ENCODE measurements at places on chromosomes 2 and 18. TPM values are rescaled to one million over a fixed set of nuclear protein-coding genes. Genes with fewer than 3 reads are reported as not detected.

DNA sequence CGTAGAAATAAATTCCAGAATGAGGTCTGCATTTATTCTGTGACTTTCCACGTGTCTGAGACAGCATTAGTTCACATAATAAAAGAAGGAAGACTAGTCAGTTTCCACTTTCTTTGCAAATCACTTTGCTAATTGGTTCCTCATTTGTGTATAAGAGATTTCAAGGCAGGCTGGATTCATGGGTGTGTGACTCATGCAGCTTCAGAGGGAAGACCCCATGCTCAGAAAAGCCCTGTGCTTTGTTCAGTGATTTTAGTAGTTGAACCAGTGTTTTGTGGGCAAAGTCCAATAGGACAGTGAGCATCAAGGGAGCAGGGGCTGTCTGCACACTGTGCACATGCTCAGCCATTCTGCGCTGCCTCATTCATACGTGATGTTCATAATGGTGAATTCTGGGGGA lies 297.8 kb downstream of the DLGAP1 start:
- H3K4me1 ChIP-seq: no peaks in the 10 kb centered on the region
- no peak overlapping the region for H3K27ac ChIP-seq
- H3K4me3 ChIP-seq: no peak overlapping the region
- no peak for DNase-seq

- DNase-seq: no peak
- H3K4me3 ChIP-seq: no peak overlapping the region
- H3K4me1 ChIP-seq: no peaks in the 10 kb centered on the region
- no peak overlapping the region for H3K27ac ChIP-seq
- H3K36me3 ChIP-seq: no peaks in the 10 kb centered on the region
- no peaks in the 10 kb centered on the region for H3K27me3 ChIP-seq
Measured at GRCh38 chr2:144217853-144218633, 301.9 kb downstream of the ZEB2 start.

The DUSP2 gene
- 124 TPM for total RNA-seq

GRCh38 chr2:240374085-240374907 lies 61.2 kb upstream of the GPC1 start:
- H3K4me3 ChIP-seq: no peak overlapping the region
- H3K36me3 ChIP-seq: no peaks in the 10 kb centered on the region
- H3K27me3 ChIP-seq: no peaks in the 10 kb centered on the region
- DNase-seq: no peak
- peak overlapping the region; percentile 61 for H3K27ac ChIP-seq
- H3K4me1 ChIP-seq: peaks cover 25% of the 10 kb centered on the region

The CFAP210 gene
- not detected for total RNA-seq

- H3K27ac ChIP-seq: no peak overlapping the region
- no peaks in the 10 kb centered on the region for H3K27me3 ChIP-seq
- no peak for DNase-seq
- no peak overlapping the region for H3K4me3 ChIP-seq
- H3K4me1 ChIP-seq: no peaks in the 10 kb centered on the region
Measured at GRCh38 chr18:63220903-63221302, 98.7 kb downstream of the BCL2 start.

GRCh38 chr18:32213693-32214092 lies 23.9 kb downstream of the MEP1B start:
- H3K36me3 ChIP-seq: no peaks in the 10 kb centered on the region
- no peak overlapping the region for H3K27ac ChIP-seq
- DNase-seq: no peak
- H3K4me3 ChIP-seq: no peak overlapping the region

The TEKT4 gene
- total RNA-seq: not detected

- H3K4me1 ChIP-seq: no peaks in the 10 kb centered on the region
- H3K36me3 ChIP-seq: no peaks in the 10 kb centered on the region
- no peak overlapping the region for H3K27ac ChIP-seq
- H3K4me3 ChIP-seq: no peak overlapping the region
- no peak for DNase-seq
Measured at GRCh38 chr2:99819766-99820165, 322.6 kb downstream of the AFF3 start.

DNA sequence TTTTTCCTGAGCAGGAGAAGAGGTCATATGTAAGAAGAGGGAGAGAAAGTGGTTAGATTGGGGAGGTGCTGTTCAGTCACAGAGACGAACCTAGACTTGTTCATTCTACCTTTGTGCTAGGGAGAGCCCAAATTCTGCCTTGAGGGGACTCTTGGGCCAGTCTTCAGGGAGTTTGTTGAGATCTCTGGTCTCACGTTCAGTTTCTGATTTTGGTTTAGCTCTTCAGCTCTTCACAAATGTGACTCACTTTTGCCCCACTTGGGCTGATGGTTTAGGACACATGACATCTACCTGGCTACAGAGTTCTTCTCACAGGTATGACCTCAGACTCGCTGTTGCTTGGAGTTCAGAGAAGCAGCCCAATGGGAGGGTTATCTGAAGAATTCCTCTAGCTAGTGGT lies 49.2 kb upstream of the DARS1 start:
- no peak for DNase-seq
- H3K27ac ChIP-seq: no peak overlapping the region
- no peak overlapping the region for H3K4me3 ChIP-seq
- H3K36me3 ChIP-seq: no peaks in the 10 kb centered on the region
- H3K4me1 ChIP-seq: no peaks in the 10 kb centered on the region

DNA sequence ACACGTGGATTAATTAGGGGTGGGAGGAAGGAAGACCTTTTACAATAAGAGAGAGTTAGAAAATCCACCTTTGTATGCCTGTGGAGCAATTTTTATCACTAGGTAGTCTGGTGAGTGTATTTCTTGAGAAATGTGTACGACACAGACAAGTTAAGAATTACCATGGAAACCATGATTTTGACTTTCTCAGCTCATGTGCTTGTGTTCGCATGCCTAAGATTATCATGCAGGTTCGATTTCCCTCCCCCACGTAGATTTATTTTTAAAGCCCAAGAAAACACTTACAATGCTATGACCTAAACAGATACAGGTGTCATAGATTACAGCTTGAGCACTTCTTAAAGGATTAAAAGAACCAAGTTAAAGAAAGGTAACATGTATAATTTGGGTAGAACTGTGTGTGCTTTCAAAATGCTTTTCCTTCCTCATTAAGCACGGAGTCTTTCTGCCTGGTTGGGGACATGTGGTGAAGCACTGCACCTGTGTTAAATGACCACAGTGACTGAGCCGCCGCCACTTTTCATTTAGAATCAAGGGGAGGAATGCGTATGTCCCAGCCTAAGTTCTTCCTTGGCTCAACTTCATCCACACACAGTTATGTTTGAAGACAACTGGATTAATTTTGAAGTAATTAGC lies 16.6 kb downstream of the SERTAD2 start:
- H3K4me1 ChIP-seq: peaks cover 94% of the 10 kb centered on the region
- peaks cover 22% of the 10 kb centered on the region for H3K36me3 ChIP-seq
- DNase-seq: no peak

DNA sequence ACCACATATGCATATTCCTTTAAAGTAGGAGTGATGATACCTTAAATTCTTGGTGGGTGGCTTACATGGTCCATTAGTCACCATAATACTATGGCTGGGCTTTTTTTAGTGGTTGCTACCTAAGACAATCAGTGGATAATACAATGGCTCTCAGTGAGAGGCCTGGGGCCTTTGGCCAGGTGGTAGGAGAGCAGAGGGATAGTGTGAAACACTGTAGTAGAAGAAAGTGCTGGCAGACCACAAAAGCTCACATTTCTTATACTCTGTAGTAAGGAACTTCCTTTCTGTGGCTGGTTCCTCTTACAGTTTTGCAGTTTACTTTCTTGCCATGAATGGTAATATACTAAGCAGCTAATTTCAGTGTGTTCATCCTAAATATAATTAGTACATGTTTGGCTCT lies 583.5 kb downstream of the XIRP2 start:
- H3K4me1 ChIP-seq: no peaks in the 10 kb centered on the region
- H3K36me3 ChIP-seq: no peaks in the 10 kb centered on the region
- no peaks in the 10 kb centered on the region for H3K27me3 ChIP-seq
- no peak for DNase-seq

The SERPINB12 gene
- total RNA-seq: 14.8 TPM

GRCh38 chr2:85875350-85876050 lies 13.3 kb downstream of the ST3GAL5 start:
- no peak overlapping the region for H3K27ac ChIP-seq
- no peak overlapping the region for H3K4me3 ChIP-seq
- H3K4me1 ChIP-seq: peaks cover 3% of the 10 kb centered on the region
- no peaks in the 10 kb centered on the region for H3K27me3 ChIP-seq
- DNase-seq: no peak
- H3K36me3 ChIP-seq: no peaks in the 10 kb centered on the region

- H3K4me3 ChIP-seq: no peak overlapping the region
- DNase-seq: no peak
- no peaks in the 10 kb centered on the region for H3K27me3 ChIP-seq
- H3K27ac ChIP-seq: no peak overlapping the region
Measured at GRCh38 chr18:39208729-39209128, 1643.1 kb upstream of the CELF4 start.

GRCh38 chr2:109525836-109526235 lies 87.9 kb downstream of the SEPTIN10 start:
- H3K4me3 ChIP-seq: no peak overlapping the region
- H3K36me3 ChIP-seq: no peaks in the 10 kb centered on the region
- no peak overlapping the region for H3K27ac ChIP-seq
- H3K27me3 ChIP-seq: no peaks in the 10 kb centered on the region
- no peak for DNase-seq
- peaks cover 11% of the 10 kb centered on the region for H3K4me1 ChIP-seq

The AGPS gene
- 19.4 TPM for total RNA-seq

DNA sequence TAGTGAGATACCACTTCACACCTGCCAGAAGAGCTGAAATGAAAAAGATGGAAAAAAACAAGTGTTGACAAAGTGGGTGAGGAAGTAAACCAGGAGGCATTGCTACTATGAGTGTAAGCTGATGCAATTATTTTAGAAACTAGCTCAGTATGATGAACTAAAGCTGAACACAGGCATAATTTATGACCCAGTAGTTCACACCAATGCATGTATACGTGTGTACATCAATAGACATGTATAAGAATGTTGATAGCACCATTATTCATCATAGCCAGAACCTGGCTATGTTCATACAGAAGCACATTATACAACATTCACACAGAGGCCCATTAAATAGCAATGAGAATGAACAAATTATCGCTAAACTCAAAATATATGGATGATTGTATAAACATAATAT lies 83.1 kb upstream of the SPOPL start:
- no peak for DNase-seq
- no peaks in the 10 kb centered on the region for H3K27me3 ChIP-seq
- no peak overlapping the region for H3K27ac ChIP-seq
- peaks cover 19% of the 10 kb centered on the region for H3K4me1 ChIP-seq
- no peaks in the 10 kb centered on the region for H3K36me3 ChIP-seq
- no peak overlapping the region for H3K4me3 ChIP-seq

DNA sequence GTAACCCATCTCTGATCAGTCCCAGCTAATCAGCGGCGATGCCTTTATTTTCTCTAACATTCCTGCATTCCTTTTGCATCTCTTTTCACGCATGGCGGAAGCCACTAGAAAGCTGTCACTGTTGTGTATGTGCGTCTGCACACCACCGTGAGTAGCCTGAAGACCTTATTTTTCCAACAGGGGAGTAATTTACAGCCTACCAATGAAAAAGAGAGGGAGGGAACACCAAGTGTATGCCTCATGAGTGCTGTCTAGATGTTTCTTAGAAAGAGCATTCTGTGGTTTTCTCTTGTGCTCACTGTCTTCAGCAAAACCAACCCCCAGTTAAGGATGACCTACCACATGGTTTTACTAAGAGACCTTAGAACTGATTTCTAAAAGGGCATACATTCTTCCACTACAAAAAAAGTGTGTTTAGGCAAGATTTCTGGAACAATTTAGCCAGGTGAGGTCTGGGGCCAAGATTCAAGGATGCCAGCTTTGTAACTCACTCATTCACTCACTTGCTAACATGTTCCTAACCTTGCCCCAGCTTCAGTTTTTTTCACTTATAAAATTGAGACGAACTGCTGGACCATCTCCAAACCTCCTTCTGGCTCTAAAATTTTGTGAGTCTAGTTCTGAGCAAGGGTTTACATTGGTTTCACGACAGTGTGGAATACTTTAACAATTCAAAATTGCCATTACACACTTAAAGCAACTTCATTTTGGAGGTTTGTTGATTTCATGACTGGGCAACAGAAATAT lies 51.4 kb downstream of the BCL2 start:
- no peak for DNase-seq
- no peaks in the 10 kb centered on the region for H3K27me3 ChIP-seq
- no peak overlapping the region for H3K27ac ChIP-seq
- peaks cover 6% of the 10 kb centered on the region for H3K4me1 ChIP-seq
